ENCODE measurements at places on chromosomes 5 and 9.

DNA sequence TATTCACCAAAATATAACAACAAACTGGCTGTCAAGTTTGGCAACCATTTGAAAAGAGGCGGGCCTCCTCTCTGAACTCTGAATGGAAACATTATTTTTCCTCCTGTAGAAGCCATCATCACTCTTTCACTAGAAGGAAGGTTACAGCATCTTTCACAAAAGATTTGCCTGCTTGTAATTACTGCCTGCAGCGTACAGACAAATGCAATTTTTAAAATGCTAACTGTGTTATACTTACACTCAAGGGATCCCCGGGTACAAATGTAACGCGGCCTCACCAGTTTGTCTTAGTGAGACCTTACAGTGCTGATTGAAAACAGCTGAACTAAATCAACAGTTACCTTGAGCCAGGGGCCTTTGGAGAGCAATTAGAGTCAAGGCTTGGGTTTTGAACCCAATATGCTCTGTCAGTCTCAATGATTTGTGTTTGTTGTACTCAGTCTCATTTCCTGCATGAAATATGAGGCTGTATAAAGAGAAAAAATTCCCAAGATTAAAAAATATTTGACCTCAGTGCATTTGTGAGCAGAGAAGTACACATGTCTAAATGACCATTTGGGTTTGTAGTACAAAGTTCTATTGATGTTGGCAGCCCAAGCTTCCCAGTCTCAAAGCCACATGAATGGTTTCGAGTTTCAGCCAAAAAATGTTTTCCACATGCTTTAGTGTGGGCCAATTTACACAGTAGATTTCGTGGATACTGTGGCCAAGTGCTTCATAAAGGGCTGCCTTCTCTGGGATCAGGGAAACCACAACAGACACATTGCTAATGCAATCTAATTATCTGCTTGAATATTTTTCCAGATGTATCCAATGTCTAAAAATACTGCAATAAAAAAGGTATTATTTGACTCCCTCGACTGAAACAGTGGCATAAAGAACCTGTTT, 500.0 kb downstream of the SPATA31D1 start:
- DNase-seq = peak; percentile 73

DNA sequence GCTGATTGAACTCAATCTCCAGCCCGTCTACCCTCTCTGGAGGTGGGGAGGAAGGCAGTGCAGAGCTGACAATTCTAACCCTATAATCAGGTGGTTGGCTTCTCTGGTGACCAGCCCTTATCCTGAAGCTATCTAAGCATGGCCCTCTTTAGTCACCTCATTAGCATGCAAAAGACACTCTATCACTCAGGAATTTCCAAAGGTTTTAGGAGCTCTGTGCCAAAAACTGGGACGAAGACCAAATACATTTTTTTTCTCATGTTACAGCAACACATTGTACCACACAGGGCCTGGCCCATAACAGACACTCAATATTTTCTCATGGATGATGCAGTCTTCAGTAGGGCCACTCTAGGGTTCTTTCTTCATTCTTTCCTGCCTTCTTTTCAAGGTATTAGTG, 118.8 kb upstream of the VLDLR start:
- peak; percentile 79 for DNase-seq

DNA sequence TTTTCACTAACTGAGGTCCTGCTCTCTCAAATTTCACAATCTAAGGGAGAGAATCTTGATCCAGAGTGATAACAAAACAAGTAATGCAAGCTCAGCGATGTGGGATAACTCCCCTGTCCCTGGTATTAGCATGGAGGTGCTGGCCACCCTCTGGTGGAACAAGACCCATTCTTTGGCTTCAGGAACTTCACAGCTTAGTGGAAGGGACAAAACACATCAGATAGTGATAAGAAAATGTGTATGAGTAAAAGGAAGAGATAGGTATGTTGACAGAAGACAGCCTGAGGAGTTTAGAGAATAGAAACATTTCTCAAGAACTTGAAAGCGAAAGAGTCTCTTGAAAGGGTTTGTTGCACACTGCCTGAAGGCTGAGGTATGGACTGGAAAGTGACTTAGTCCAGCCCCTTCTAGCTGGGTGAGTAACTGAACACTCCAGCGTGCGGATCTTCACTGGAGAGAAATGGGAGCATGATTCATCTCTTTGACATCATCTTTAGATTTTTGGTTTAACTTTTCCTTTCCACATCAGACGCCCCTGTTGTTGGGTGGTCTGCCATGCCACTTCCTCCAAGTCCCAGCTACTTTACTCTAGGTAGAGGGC, 25.4 kb upstream of the ZSWIM6 start:
- peak; percentile 87 for DNase-seq

- no peak for DNase-seq
Measured at GRCh38 chr9:34665067-34665380, 2.6 kb upstream of the CCL27 start.

GRCh38 chr9:28329323-28329722, 756.0 kb upstream of the C9orf72 start:
- DNase-seq = no peak

GRCh38 chr9:103789686-103790085, 304.4 kb upstream of the SMC2 start:
- peak; percentile 28 for DNase-seq

GRCh38 chr5:468401-468800, 25.4 kb downstream of the EXOC3 start:
- DNase-seq = no peak

- DNase-seq = no peak
Measured at GRCh38 chr5:133464013-133464412, 148.3 kb downstream of the FSTL4 start.

DNA sequence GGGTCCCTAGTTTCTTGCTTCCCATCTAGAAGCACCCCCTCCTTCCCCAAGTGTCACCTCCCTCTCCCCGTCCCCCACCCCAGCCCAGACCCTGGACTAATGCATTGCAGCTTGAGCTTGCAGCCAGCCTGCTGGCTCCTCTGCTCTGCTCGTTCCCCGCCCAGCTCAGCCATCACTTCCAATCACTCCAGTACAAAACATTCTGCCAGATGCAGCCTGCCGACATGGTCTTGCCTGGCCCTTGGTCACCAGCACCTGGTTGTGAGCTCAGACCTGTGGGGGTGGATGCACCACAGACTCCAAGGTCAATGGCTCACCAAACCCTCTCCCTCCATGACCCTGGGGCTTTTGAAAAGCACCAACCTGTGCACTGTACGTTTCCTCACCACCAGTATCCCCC, 172.9 kb upstream of the SMIM23 start:
- no peak for DNase-seq

DNA sequence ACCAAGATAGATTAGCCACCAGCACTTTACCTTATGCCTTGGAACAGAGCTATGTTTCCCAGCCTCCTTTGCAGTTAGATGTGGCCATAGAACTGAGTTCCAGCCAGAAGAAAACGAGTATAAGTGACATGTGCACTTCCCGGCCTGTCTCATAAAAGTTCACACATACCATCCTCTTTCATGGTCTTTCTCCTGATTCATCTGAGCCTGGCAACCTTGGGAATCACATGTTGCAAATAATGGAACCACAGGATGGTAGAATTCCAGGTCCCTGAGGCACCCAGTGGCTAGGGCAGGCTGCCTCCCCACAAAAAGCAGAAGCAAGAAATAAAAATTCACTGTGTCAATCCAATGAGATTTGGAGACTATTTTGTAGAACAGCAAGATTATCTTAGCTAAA, 128.1 kb downstream of the PDE4D start:
- DNase-seq = no peak

GRCh38 chr5:129977810-129978209, 73.5 kb downstream of the CHSY3 start:
- no peak for DNase-seq

DNA sequence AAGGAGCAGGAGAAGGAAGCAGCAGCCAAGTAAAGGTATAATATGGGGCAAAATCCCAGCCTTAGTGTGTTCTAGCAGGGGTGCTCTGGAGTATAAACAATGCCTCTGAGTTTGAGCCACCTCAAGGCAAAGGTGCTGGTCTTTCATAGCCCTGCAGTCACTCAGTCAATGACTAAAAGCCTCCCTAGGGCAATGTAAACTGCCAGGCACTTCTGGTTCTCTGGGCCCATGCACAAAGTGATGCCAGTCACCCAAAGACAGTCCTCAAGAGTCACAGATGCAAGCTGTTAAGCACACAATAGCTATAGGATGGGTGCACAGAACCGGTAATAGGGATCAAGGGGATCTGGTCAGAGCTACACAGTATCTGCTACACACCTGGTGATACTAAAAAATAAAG, 12.6 kb downstream of the ZBTB5 start:
- no peak for DNase-seq

- peak; percentile 66 for DNase-seq
Measured at GRCh38 chr5:150562832-150563231, 54.9 kb downstream of the NDST1 start.

DNA sequence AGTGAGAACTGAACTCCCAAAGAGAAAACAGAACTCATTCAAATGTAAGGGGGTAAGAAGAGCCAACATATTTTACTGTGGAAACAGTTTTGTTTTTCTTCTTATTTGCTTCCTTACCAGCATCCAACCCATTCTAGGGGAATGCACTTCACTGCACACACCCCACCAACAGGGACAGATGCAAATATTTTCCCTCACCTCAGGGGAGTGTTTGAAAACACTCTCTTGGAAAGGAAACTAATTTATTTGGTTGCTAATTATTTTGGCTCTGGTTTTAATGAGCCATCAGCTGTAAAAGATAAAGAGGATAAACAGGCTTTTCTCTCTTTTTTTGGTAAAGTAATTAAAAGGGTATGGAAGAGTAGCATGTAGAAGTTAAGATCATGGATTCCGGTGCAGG, 413.4 kb downstream of the MAN2A1 start:
- DNase-seq = no peak

DNA sequence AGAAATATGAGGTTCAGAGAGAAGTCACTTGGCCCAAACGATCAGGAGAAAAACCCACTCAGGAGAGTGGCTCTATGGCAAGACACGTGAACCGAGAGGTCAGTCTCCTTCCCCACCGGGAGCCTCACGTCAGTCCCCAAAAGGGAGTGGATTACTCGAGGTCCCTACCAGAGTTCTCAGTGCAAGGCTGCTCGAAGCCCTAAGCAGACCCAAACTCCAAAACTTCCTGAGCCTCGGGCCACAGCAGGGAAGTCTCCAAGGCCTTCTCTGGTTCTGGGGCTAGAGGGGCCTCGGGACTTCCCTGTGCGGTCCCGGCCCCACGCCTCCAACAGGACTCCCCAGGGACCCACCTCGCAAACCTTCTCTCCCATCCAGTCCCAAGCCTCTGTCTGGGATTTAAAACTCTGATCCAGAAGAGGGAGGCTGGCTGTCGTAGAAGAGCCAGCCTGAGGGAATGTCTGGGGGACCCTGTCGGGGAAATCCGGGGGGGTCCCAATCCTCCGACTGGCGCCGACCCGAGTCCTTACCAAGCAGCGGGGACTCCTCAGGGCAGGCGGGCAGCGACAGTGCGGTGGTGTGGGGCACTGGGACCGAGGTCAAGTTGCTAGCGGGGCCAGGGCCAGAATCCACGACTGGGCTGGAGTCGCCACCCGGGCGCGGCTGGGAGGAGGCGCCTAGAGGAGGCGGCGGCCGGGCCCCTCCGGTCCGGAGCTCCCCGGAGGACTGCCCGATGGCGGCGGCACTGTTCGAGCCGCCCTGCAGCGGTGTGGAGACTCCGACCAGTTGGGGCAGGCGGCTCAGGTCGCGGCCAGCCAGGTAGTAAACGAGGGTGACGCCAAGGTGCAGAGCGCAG, 679 bp downstream of the B4GALT1 start:
- peak; percentile 40 for DNase-seq

DNA sequence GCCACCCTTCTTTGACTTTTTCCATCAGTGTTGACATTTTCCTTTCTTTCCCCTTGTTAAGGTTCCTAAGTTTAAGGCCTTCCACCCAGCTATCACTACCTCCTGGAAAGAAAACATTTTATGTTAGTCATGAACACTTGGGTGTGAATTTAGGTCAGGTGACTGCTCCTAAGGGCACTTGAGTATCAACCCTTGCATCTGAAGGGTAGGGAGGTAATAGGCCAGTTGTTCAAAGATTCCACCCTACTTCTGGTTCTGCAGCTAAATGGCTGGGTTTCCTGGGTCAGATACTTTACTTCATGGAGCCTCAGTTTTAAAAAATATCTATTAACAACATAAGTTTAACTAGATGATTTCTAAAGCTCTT, 49.1 kb upstream of the OSMR start:
- no peak for DNase-seq

- peak; percentile 57 for DNase-seq
Measured at GRCh38 chr5:61330341-61330844, 1.7 kb upstream of the ZSWIM6 start.

DNA sequence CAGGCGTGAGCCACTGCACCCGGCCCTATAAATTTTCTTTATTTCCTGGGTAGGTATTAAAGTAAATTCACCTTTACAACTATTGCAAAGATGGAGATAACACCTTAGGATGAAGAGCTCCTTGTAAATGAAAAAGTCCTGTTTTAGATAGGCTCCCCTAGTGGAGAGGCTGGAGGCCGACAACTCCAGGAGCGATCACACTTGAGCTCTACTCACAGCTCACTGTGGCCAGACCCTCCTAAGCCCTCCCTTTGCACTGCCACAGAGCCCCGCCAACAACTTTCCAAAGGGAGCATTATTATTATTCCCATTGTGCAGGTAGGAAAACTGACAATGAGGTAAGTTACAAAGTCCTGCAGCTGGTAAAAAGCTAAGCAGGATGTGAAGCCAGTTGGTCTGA, 139.1 kb upstream of the ERCC6L2 start:
- no peak for DNase-seq

DNA sequence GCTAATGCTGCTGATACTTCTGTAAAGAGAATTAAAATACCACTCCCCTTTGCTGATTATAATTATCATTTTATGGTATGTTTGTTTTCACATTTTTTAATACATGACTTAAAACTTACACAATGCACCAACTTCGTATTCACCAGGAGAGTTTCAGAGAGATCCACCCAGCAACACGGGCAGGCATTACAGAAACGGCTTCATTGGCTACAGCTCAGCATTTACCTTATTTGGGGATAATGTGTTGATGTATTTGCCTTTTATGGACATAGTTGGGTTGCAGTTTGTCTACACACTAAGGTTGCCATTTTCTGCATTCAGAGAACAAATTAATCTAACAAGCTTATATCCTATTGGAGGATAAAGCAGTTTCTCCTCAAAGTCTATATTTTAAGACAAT, 423.6 kb downstream of the PRDM9 start:
- DNase-seq = no peak

- no peak for DNase-seq
Measured at GRCh38 chr9:33273266-33273971, 8.6 kb downstream of the CHMP5 start.

DNA sequence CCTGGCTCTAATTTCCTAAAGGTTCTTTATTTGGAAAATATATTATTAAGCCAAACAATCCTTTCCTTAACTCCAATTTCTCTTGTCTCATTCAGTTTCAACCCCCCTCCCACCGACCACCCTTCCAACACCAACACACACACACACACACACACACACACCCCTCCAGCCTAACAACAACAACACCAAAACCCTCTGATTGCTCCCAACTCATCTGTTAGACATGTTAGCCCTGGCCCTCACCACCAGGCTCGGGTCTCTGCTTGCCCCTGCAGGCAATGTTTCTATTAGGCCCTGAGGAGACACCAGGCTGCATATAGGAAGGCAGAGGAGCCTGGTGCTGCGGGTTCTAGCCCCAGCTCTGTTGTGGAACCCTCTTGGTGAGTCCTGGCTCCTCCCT, 18.4 kb upstream of the TRAF1 start:
- no peak for DNase-seq

Measured in EL (cell line).